ENCODE measurements at places on chromosomes 6 and 20.

DNA sequence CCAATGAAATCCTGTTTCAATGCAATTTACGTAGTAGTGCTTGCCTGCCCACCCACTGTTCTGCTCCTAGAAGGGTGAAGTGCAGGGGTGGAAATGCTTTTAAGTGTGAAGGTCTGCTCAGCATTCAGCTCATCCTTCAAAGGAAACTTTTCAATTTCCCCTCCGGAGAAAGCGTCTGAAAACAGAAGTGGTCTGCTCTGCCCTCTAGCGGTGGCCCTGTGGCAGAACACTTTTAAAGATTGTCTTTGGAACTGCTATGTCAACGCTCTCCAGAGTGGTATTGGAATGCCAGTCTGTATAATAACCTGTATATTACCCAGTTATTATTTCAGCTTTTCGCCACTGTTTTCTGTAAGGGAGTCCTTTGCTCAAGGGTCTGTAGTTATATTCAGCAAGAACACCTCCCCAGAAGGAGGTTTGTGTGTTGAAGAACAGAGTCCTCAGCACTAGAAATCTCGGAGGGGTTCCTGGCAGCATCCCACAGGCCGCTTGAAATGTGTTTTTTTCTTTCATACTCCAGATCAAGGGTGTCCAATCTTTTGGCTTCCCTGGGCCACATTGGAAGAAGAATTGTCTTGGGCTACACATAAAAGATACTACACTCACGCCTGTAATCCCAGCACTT is 63.1 kb upstream of the KLHL31 start:
- peak; percentile 66 for DNase-seq

GRCh38 chr6:44969446-44970185 is 358.5 kb upstream of the RUNX2 start:
- DNase-seq, result no peak

GRCh38 chr6:97867177-97867576 is 584.2 kb upstream of the MMS22L start:
- no peak for DNase-seq

DNA sequence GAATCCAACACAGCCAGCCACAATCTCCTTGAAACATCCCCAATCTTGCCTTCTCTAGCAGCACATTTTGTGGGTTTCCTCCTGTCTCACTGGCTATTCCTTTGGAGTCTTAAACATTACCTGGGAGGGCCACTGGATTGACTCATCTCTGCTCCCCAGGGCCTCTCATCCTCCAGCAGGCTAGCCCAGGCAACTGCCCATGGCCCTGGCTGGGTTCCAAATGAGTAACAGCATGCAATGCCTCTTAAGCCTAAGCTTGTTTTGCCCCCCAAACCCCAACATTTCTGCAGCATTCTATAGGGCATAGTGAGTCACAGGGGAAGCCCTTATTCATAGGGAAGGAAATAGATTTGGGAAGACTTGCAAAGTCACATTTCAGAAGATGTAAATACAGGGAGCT is 204.9 kb downstream of the FOXA2 start:
- DNase-seq, result no peak
